ENCODE measurements at places on chromosomes 6 and 20. TPM values are rescaled to one million over a fixed set of nuclear protein-coding genes. Genes with fewer than 3 reads are reported as not detected.

Gene ZBTB9
- polyA plus RNA-seq: 9.5 TPM

Gene LGSN
- polyA plus RNA-seq: not detected

Gene ADGB
- not detected for polyA plus RNA-seq

Gene FOXQ1
- not detected for polyA plus RNA-seq

Gene HLA-DRB1
- 0.74 TPM for polyA plus RNA-seq

Gene GRM1
- polyA plus RNA-seq: 0.35 TPM

Gene SUPT3H
- polyA plus RNA-seq: 19.4 TPM

Gene ENPP5
- polyA plus RNA-seq: 5.4 TPM

Data from cardiac muscle cell (in vitro differentiated cells and primary cell).